ENCODE measurements at places on chromosomes 3 and 15. TPM values are rescaled to one million over a fixed set of nuclear protein-coding genes. Genes with fewer than 3 reads are reported as not detected.

GRCh38 chr3:72086743-72087087 lies 301.8 kb upstream of the PROK2 start:
- DNase-seq: no peak

TM4SF4 gene
- polyA plus RNA-seq: not detected

PRSS50 gene
- not detected for polyA plus RNA-seq

DNA sequence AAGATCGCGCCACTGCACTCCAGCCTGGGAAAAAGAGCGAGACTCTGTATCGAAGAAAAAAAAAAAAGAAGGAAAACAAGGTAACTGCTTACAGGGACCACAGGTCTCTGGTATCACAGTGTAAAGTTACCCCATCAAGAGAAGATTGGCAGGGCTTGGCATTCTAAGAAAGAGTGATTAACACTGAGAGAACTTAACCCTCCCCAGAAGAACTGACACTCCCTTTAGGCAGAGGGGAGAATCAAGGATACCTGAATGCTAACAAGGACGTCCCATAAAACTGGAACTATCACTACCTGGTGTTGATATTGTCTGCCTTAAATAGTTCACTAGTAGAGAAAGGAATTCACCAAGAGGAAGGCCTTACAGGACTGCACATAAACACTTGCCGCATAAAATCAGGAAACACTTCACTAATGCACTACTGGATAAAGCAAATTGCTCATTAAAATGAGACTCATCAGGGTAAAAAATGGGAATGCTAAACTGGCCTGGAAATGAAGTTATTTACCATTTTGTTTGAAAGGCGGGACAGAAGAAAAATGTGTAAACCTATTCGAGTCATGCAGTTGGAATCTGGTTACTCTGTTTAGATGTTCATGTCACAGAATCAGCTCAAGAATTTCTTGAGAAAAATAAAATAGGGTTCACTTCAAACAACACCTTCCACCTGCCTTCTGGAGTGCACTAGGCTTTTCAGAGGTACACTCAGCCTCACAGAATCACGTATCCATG lies 121.6 kb downstream of the FOXP1 start:
- DNase-seq: no peak

DNA sequence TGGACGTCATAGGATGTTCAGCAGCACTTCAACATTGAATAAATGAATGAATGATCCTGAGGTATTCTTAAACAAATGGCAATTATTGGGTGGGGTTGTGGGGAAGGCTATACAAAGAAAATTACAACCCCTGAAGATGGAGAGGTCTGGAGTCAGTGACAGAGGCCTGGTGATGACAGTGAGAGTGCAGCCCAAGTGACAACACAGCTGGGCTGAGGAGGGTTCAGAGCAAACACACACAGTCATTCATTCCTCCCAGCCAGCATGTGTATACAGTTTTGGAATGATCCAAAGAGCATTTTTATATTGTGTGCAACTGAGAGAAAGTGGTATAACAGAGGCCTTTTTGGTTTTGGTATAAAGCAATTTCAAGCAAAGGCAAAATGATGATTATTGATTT lies 148.1 kb downstream of the ANO10 start:
- no peak for DNase-seq

GRCh38 chr3:89038869-89039268 lies 68.6 kb upstream of the EPHA3 start:
- no peak for DNase-seq

GRCh38 chr3:141828890-141829289 lies 47.6 kb upstream of the ATP1B3 start:
- no peak for DNase-seq

DNA sequence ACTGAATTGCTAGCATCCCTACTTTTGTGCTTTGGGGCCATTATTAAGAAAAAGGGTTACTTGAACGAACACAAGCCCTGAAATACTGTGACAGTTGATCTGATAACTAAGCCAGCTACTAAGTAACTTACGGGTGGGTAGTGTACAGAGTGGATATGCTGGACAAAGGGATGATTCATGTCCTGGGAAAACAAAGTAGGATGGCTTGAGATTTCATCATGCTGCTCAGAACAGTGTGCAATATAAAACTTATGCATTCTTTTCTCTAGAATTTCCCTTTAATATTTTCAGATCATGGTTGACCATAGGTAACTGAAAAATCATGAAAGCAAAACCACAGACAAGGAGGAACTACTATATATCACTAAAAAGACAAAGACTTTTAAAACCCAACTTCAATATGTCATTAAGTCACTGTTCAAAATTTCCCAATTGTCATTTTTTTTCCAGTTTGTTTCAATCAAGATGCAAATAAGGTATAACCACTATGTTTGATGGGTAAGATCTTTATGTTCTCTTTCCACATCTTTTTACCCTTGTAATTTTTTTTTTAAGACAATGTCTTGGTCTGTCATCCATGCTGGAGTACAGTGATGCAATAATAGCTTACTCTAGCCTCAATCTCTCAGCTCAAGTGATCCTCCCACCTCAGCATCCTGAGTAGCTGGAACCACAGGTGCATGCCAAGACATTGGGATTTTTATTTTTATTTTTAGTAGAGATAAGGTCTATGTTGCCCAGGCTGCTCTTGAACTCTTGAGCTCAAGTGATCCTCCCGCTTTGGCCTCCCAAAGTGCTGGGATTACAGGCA lies 67.7 kb downstream of the IFT80 start:
- no peak for DNase-seq

GRCh38 chr3:127822682-127823425 lies 539 bp upstream of the MGLL start:
- peak; percentile 72 for DNase-seq

DNA sequence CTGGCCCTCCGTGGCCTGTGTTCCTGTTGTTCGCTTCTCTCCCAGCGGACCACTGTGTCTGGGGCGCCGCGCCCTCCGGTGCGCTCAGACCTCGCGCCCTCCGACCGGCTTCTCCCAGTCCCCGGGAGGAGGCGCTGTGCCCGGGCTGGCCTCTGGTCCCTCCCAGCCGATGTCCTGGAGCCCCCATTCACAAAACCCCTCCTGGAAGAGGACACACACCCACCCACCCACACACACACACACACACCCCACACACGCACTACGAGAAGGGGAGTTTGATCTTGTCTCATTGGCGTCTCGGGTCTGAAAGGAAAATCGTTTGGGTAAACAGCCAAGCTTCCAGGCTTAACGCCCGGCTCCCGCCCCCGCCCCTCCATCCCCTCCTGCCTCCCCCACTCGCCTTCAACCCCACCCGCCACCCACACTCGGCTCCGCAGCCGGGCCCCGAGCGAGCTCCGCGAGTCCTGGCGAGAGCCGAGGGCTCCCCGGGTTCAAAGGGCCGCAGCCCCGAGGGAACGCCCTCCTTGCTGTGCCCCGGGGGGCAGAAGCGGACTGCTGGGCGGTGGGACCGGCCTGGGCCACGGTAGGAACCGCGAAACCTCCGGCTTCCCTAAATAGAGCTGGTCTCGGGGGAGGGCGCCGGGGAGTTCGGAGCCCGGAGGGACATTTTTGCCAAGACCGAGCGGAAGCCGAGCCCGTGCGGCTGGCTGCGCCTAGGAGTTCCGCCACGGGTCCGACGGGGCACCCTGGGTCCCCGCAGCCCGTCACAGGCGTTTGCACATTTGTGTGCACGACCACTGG lies 23.6 kb downstream of the NR2F2 start:
- DNase-seq: no peak

DNA sequence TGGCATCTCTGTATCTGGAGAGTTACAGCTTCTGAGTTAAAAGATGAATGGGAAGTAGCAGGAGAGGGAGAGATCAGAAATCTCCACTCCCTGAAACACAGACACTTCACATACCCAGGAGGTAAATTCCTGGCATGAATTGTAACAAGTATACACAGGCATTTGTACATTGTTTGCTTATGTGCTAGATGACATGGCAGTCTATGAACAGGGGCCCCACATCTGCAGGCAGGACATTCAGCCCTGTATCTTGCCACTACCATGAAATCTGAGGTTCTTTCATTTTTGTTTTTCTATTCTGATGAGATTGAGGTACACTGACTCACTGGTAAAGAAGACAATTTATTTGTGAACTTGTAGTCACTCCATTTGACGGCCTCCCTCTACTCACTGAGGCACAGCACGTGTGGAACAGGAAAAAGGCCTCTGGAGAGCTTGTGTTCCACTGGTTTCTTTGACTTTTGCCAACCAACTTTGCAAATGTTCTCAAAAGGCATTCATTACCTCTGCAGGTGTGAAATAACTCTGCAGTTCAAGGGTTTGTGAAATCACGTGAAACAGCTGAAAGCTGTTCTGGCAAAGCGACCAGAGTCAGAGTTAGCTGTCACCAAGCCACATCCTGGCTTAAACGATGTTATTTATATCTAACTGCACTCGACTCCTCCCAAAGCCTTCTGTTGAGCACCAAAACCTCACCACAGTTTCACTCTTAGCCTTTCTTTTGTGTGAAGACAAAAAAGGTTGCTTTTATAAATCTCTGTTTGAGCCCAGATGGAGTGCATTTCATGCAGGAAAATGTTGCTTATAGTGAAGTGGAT lies 401.3 kb upstream of the CFAP20DC start:
- DNase-seq: no peak

GRCh38 chr3:172302203-172302602 lies 146.1 kb downstream of the GHSR start:
- no peak for DNase-seq

GABRR3 gene
- polyA plus RNA-seq: not detected

DNA sequence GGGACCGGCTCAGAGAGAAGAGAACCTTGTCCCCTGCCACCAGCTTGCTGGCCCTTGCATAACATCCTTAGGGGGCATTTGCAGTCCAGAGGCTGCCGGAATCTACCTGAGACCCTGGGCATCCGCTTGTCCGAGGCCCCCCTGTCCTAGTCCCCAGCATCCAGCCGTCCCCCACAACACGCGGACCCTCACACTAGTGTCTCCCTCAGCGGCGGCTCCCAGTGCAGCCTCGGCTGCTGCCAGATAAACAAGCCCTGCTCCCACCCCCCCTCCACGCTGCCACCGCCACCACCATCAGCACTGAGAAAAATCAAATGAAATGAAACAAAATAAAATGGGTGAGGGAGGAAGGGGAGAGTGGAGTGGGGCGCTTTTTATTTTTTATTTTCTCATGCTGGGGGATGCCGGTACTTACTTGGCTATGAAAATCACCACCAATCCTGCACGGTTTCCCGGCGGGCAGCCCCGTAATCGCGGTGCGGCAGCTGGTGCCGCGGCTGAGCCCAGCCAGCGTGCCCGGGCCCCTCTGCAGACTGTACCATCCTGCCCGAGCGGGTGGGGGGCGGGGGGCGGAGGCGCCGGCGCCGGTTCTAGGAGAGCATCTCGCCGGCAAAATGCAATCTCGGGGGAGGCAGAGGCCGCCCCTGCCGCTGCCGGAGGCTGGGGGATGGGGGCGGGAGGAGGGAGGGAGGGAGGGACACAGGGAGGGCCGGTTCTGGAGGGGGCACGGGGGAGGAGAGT lies at the start of gene ATP2B2:
Gene ATP2B2, minus strand, starts transcription at position 537 of the 741 bp plus-strand sequence. CDS start 56,043 bp downstream, outside the sequence.
- DNase-seq: no peak

LRRC15 gene
- polyA plus RNA-seq: 0.10 TPM

GRCh38 chr15:37095770-37096557 lies 4.4 kb downstream of the MEIS2 start:
- DNase-seq: no peak

- DNase-seq: no peak
Observed at GRCh38 chr15:43723151-43723550, 23.1 kb upstream of the PDIA3 start.

CKMT1A gene
- not detected for polyA plus RNA-seq

SLC28A2 gene
- 0.37 TPM for polyA plus RNA-seq

RAB6B gene
- 9.7 TPM for polyA plus RNA-seq

GRCh38 chr3:3531476-3531875 lies 267.8 kb upstream of the LRRN1 start:
- no peak for DNase-seq

GRCh38 chr3:134628884-134629283 lies 21.9 kb downstream of the KY start:
- DNase-seq: no peak

CTXN2 gene
- polyA plus RNA-seq: not detected

GRCh38 chr3:170358042-170359010 lies 811 bp downstream of the SKIL start:
- peak; percentile 73 for DNase-seq

NANOGP8 gene
- polyA plus RNA-seq: not detected

GRCh38 chr15:97522347-97522746 lies 438.2 kb upstream of the ARRDC4 start:
- no peak for DNase-seq

DNA sequence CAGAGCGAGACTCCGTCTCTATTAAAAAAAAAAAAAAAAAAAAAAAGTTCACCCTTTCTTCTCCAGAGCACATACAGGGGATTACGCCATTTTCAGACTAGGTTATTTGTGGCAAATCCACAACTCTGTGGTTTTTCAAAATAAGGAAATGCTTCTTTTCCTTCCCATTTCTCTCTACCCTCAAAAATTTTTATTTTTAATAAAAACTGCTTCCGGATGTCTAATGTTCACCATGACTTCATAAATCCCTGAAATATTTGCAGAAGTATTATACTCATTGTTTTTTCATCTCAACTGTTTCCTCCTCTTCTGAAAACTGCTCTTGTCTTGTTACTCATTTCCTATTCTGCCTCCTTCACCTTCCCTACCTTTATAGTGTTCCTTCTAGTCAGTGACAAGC lies 45.0 kb upstream of the SLC12A8 start:
- DNase-seq: no peak

- DNase-seq: no peak
Observed at GRCh38 chr3:16890597-16891333, 6.0 kb downstream of the PLCL2 start.

GRCh38 chr3:153293265-153293664 lies 131.2 kb downstream of the RAP2B start:
- no peak for DNase-seq

- DNase-seq: peak; percentile 29
Observed at GRCh38 chr3:141231952-141232823, 563 bp downstream of the PXYLP1 start.

DNA sequence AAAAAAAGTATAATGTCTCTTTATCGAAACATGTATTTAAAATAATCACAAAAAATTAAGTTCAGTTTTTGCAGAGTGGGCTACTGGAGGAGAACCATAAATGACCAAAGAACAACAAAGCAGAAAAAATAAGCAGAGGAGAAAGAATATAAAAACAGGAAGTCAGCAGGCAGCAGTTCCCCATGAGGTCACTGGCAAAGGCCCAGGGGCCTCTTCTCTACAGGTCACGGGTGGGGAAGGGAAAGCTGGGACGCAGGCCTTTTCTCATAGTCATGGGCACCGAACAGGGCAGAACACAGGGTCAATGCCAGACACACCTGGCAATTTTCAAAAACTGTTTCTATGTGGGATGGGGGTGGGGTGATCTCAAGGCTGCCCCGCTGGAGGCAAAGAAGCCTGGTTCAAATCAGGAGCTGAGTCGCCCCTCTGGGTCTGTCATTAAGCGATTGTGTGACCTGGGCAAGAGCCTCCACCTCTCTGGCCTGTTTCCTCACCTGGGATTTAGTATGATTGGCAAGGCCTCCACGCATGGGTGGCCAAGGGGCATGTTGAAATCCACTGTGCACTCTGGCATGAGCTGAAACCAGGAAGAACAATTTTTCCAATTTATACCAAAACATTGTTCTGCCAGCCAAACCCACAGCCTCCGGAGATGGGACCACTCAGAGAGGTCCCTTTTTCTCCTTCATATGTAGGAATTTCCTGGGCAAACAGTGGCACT lies 43.8 kb upstream of the UACA start:
- DNase-seq: no peak

GRCh38 chr15:101407966-101408775 lies 81.3 kb downstream of the PCSK6 start:
- DNase-seq: no peak

ROPN1B gene
- polyA plus RNA-seq: 0.19 TPM

ZNF660 gene
- polyA plus RNA-seq: 5.7 TPM
